ENCODE measurements at places on chromosomes 11 and 22.
A peak's percentile ranks its signal among the peaks of the same experiment; 100 is the strongest.

GRCh38 chr11:79062814-79063762 is 377.7 kb downstream of the TENM4 start:
- DNase-seq: no peak

GRCh38 chr11:11960687-11961086 is 47.7 kb downstream of the DKK3 start:
- no peak for DNase-seq

DNA sequence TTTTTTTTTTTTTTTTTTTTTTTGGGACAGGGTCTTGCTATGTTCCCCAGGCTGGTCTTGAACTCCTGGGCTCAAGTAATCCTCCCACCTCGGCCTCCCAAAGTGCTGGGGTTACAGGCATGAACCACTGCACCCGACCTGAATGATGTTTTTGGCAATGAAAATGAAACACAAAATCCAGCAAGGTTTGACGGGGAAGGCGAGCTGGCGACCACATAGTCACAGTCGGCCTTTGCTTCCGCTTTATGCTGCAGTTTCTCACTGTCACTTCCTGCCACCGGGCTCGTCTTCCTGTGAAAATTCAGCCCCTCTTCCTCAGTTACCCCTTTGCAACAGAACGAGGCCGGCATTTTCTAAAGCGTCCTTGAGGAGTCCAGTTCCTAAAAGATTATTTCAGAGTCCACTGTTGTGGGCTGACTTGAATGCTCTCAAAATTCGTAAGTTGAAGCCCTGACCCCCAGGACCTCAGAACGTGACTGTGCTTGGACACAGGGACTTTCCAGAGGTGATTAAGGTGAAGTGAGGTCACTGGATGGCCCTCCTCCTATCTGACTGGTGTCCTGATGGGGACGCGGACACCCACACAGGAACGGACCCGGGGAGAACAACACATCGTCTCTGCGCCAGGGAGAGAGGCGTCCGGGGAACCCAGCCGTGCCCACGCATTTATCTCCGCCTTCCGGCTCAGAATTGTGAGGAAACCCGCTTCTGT is 2.9 kb upstream of the BID start:
- DNase-seq: peak; percentile 91

- DNase-seq: no peak
Measured at GRCh38 chr11:34021977-34022735, 29.4 kb upstream of the CAPRIN1 start.

DNA sequence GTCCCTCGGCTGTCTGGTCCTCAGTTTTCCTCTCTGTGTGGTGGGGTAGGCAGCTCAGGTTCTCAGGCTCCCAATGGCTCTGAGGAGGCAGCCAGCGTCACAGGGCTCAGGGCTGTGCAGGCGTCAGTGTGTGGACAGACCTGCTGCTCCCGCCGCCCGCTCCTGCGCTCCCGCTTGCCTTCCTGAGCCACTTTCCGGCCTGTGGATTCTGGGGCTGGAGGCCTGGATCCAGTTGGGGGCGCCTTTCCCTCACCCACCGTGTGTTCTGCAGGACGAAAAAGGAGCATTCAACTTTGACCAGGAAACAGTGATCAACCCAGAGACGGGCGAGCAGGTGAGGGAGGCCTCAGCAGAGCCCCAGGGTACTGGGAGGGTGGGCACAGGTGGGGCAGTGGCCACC is 14.7 kb downstream of the DPP3 start:
- no peak for DNase-seq

GRCh38 chr11:47861728-47862127 is 13.6 kb upstream of the NUP160 start:
- no peak for DNase-seq

DNA sequence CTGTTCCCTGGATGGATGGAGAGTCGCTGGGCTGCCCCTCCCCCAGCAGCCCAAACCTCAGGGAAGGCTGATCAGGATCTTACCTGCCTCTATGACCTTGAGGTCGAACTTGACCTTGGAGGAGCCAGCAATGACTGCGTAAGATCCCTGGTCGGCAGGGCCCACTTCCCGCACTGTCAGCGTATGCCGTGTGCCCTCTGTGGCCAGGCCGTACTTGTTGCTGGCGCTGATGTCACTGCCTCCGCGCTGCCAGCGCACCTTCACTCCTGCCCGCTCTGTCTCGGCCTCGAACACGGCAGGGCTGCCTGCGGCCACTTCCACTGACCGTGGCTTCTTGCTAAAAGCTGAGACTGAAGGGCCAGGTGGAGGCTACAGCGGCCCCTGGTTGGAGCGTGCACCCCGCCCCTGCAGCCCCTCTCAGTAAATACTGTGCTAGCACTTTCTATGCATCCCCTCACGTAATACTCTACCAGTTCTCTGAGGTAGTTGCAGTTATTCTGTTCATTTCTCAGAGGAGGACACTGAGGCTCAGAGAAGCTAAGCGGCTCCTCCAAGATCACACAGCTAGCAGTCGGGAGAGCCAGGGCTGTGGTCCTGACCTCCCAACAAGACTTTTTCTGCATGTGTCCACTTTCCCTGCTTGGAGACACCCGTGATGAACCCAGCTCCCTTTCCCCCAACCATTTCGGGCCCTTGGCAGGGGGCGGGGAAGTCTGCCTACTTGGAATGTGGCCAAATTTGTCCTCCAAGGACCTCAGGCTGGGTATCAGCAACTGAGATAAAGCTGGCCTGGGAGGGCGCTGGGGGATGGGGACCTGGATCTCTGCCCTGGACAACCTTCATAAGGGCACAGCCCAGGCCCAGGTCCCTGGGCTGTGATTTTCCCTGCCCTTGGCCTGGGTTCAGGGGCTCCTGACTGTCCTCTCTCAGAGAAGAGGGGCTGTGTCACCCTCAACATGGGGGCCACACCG is 1.1 kb downstream of the MYBPC3 start:
- DNase-seq: no peak

DNA sequence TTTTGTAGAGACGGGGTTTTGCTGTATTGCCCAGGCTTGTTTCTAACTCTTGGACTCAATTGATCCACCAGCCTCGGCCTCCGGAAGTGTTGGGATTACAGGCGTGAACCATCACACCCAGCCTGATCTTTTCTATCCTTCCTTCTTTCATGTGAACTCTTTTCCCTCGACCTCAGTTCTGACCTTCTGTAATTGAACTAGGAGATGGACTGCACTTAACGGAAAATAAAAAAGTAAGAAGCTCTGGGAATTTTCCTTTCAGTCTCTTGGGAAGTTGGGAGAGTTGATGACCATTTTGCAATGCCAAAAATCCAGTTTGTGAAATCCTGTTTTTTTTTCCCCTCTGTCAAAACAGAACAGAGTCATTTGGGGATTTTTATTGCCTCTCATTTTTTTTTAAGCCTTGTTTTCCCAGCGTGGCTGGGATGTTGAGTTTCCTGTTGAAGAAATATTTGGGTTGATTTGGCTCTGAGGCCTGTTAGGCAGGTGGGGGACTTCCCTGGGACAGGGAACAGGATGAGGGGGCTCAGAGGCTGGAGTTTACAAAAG is 26.9 kb upstream of the CYB5R3 start:
- DNase-seq: no peak

GRCh38 chr22:44610071-44610470 is 91.9 kb upstream of the PRR5 start:
- DNase-seq: no peak

GRCh38 chr11:77213029-77213579 is 85.1 kb downstream of the MYO7A start:
- no peak for DNase-seq

DNA sequence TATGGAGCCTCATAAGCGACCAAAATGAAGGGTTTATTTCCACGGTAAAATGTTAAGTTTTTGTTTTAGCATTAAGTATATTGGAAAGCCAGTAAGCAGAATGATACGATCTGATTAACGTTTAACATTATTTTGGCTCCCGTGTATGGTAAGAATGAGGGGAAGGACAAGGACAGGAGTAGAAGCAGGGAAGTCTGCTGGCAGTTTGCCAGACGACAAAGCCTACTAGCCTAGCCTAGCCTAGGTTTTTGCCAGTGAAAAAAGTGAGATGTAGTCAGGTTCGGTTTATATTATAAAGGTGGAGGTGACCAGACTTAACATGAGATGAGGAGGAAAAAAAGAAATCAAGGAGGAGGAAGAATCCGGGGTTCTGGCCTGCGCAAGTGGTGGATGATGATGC is 78.9 kb upstream of the ARHGAP32 start:
- no peak for DNase-seq

GRCh38 chr22:27690599-27690998 is 111.0 kb downstream of the MN1 start:
- DNase-seq: no peak

DNA sequence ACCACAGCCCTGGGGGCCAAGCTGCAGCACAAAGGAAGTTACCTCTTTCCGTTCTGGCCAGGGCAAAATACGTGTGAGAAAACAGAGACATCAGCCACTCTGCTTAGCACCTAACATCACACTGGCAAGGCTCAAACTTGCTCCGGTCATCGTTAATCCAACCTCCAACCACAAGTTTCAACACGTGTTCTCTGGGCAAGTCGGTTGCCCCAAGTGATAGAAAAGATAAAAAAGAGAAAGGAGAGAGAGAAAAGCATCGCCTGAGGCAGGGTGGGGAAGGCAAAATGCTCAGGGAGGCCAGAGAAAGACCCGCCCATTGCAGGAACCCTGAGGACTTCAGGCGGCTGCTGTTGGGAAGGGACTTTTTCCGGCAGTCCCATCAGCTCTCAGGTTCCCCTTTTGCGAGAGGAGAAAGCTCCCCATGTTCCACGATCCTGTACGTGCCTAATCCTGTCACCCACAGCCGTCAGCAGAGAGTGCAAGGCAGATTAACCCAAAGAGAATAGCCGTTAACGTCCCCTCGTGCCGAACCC is 18.5 kb upstream of the B4GALNT4 start:
- peak; percentile 76 for DNase-seq

- no peak for DNase-seq
Measured at GRCh38 chr11:70501933-70502540, 103.7 kb downstream of the CTTN start.

DNA sequence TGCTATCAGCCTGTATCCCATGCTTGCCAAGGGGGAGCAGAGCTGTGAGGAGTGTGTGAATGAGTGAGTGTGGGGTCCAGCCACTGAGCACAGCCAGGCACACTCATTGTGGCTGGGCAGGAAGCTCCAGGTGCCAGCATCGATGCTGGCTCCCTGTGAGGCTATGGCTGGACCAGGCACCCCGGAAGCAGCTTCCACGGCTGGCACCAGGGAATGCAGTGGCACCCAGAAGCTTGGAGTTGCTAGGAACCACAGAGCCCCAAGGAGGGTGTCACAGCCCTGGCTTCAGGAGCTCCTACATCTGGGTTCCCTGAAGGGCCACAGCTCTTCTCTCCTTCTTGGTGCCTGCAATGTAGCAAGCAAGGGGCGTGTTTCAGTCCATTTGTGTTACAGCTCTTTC is 625.9 kb upstream of the RAG2 start:
- no peak for DNase-seq

Measured in natural killer cell treated with Interleukin-12 subunit alpha and Interleukin-12 subunit beta and Interleukin-15 and Interleukin-18, amount 100 ng/mL, for 72 hours (primary cell).